ENCODE measurements at places on chromosomes 1 and 21.

DNA sequence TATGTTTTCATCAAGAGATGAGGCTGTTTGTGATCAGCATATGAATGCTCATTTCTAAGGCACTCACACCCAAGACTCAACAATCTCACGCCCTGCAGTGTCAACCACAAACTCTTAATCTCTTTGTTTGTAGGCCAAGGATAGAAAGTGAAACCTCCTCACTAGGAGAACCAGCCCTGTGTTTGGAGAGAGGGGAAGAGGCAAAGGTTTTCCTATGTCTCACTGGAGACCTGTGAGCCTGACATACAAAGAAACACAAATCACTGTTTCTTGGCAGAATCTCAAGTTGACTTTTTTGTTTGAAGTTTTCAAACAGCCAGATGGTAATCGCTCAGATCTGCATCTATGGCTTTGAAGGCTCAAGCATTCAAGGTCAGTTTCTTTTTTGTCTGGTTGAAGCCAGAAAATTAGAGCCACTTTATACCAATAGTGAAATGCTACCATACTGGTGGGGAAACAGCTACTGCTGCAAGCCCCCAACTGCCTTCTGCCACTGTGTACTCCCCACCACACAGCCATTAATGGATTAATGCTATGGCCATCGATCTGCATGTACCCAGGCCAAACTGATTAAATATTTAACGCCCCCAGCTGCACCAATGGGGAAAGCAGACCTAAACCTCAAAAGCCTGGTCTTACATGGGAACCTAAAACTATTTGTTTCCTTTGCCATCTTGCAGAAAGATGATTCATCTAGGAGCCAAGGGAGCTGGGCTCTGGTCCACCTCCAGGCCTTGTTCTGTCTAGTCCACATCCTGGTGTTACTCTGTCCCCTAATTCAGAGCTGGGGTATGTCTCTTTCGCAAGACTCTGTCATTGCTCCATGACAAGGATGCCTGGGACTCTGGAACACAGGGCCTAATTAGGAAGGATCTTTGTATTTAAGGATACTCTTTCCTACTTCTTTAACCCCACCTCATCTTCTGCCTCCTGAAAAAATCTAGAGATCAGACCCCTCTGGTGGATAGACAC lies 16.3 kb downstream of the PDZK1 start:
- DNase-seq: no peak

DNA sequence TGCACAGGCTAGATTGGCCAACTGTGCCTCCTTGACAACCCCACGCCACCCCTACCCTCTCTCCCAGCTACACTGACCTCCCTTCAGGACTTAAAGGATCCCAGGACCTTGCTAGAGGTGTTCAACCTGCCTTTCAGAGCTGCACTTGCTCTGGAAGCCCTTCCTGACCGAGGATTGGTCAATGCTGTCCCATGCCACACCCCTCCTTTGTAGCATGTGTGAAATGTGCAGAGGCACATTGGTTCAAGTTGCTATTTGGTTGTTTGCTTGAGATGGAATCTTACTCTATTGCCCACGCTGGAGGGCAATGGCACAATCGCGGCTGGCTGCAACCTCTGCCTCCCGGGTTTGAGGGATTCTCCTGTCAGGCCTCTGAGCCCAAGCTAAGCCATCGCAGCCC lies 21.8 kb downstream of the ACTA1 start:
- DNase-seq: no peak

DNA sequence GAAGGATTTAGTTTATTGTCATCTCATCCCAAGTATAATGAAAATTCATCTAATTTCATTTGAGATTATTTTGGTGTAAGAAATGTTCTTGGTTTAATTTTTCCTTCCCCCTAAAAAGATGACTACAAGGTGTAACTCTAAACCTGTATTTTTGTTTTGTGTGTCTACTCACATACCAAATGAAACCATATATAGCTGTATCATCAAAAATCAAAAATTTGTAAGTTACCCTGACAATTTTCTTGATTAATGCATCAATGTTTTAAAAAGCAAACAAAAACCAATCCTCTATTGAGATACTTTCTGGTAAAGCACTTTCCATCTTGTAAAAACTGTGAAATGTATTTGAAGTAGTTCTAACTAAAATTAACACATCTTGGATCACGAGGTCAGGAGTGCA lies 30.8 kb downstream of the FH start:
- DNase-seq: no peak

- DNase-seq: no peak
Measured at GRCh38 chr1:62428351-62428750, 8.5 kb upstream of the USP1 start.

DNA sequence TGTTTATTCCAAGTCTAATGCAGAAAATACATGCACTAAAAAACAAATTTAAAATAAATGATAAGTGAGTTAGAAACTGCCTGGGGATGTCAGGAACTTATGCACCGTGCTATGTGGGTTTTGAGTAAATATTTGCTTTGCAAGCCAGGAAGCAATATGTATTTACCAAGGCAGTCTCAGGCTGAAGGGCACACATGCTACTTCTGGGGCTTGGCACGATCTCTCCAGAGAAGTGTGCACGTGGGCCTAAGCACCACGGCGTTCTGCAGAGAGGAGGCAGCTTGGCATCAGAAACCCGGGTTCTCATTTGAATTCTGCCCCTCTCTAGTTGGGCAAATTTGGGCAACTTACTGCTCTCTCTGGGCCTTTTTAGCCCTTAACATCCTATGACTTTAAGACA lies 72.6 kb upstream of the ROR1 start:
- DNase-seq: no peak

GRCh38 chr1:201790261-201790660 lies 38.7 kb upstream of the IPO9 start:
- DNase-seq: no peak

DNA sequence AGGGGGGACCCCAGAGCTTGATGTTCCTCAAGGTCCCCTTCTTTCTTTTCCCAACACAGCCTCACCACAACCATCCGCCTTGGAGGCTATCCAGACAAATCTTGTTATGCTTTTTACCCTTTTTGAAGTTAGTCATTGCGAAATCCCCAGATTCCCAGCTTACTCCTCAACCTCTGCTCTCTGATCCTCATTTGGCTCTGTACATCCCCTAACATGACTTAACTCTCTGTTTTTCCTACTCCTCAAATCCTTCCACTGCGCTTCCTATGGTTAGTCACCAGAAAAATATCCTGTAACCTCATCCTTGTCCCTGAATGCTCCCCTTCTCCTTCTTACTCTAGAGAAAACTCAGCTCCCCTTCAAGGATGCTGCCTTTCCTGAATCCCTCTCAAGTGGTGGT lies 189.1 kb upstream of the POU3F1 start:
- DNase-seq: no peak

GRCh38 chr1:226952118-226952441 lies 12.0 kb downstream of the COQ8A start:
- DNase-seq: no peak

DNA sequence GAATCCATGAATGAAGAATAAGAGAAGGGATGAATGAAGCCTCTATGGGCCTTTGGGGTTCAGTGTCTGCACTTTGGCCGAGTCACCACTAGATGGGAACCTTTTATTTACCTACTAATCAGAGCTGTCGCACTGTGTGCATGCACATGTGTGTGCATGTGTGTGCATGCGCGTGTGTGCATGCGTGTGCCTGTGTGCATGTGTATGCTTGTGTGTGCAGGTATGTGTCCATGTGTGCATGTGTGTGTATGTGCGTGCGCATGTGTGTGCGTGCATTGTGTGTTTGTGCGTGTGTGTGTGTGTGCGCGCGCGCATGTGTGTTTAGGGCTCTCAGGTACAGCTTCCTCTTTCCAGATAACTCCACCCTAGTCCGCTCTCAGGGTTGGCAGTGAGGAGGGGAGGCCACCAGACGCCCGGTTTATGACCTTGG lies 20.4 kb upstream of the UBXN10 start:
- no peak for DNase-seq

GRCh38 chr1:202584707-202585589 lies 125.3 kb downstream of the SYT2 start:
- no peak for DNase-seq

DNA sequence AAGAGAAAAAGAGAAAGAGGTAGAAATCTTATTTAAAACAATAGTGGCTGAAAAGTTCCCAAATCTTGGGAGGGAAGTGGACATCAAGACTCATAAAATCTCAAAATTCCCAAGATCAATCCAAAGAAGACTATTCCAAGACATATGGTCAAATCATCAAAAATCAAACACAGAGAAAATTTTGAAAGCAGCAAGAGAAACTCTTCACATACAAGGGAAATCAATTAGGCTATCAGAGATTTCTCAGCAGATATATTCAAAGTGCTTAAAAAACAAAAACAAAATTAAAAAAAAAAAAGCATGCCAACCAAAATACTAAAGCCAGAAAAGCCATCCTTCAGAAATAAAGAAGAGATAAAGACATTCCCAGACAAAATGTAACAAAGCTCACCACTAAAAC lies 52.6 kb upstream of the RALGPS2 start:
- no peak for DNase-seq

DNA sequence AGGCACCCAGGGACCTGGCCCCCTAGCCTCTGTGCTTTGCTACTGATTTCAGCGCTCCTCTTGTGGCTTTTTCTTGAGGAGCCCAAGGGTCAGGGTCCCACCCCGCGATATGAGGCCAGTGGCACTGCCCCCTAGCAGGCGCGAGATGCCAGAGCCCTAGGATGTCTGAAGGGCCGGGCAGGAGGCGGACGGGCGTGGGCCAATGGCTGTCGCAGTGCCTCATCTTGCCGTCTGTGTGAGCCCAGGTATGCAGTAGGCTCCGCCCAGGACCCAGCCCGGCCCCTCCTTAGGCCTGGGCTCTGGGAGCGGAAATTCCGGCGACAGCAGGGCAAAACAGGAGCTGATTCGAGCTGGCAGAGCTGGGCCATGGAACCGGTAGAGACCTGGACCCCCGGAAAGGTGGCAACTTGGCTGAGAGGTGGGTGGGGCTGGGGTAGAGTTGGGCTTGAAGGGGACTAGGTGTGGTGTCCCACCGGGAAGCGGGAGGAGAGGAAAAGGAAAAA lies at the start of gene CNKSR1:
Gene CNKSR1, plus strand, starts transcription at position 310 of the 503 bp plus-strand sequence. Its CDS starts 57 bp downstream, at position 367.
- DNase-seq: no peak

DNA sequence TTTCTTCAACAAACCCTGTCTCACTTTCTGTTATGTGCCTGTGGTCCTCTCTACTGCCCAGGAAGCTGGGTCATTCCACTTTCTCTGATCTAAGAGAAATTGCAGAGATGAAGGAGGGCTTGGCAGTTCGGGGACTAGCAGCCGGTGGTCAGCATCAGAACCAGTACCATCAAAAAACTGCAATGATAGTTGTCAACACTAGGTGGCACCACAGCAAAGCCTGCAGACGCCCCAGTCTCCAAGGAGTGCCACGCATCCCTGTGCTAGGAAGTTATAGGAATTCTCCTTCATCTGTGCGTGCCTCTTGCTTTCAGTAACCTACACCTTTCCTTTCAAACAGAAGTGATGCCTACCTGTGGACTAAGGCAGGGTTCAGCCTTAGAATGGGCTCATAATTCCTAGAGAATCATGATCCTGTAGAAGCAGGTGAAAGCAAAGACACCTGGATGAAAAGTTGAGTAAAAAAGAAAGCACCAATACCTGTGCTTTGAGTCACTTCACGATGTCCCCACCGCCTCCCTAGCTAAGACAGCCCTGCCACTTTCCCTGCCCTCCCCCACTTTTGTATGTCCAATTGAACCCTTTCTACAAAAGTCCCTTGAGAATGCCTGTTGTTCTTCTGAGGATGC lies 129.2 kb downstream of the ADAMTS1 start:
- no peak for DNase-seq

- no peak for DNase-seq
Measured at GRCh38 chr1:152884085-152884484, 6.0 kb downstream of the SMCP start.

DNA sequence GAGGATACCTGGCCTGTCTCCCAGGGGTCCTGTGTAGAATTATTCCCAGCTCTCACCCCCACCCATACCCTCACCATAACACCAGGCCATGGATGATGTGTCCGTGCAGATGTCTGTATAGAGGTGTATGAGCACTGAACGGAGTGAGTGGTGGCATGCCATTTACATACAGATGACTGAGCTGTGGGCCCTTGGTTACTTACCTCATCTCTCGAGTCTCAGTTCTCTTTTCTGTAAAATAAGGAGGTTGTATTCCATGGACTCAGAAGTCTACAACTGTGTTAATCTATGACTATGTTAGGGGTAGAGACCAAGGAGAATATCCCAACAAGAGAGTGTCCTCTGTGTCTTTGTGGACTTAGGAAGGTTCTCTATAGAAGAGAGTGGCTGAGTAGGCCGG lies 65.6 kb upstream of the CD1D start:
- no peak for DNase-seq

DNA sequence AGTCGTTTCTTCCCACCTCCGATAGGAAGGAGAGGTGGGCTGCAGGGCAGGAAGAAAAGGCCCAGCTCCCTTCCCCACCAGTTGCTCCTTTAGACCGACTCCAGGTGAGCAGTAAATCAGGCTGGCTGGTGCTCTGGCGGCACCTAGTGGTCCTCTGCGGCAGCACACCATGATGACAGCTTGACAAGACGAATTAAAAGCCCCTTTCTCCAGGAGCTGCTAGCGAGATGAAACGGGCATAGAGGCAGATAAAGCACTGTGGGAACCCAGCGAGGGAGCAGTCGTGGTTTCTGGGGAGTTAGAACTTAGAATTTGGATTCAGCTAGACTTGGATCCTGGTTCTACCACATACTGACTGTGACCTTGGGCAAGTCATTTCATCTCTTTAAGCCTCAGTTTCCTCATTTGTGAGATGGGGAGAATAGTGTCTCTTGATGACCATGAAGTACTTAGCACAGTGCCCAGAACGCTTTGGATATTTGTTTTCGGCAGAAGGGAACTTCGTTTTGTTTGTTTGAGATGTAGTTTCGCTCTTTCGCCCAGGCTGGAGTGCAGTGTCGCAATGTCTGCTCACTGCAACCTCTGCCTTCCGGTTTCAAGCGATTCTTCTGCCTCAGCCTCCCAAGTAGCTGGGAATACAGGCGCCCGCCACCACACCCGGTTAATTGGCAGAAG lies 21.8 kb upstream of the COL9A2 start:
- DNase-seq: peak; percentile 93
